ENCODE measurements at places on chromosomes 6 and 20.
A peak's percentile ranks its signal among the peaks of the same experiment; 100 is the strongest.

GRCh38 chr6:155694419-155694790, 238.8 kb upstream of the NOX3 start:
- DNase-seq = no peak

DNA sequence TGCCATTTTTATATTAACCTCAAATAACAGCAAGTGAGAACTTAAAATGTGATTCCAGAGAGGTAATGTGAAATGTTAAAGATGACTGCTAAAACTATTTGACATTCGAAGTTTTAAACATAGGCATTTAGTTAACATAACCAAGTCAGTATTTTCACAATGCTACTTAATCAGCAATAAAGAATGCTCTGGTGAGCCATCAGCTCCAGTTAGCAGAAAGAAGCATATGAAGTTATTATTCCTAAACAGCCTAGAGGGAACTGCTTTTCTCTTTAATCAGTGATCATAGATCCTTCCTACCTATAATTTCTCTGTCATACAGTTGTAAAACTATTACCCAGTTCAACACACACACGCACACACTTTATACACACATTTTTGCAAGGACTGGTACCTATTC, 60.1 kb downstream of the MMS22L start:
- DNase-seq = no peak

GRCh38 chr6:25229671-25230321, 49.4 kb upstream of the CARMIL1 start:
- DNase-seq = no peak

GRCh38 chr20:3740615-3741301, 8.3 kb downstream of the HSPA12B start:
- DNase-seq = no peak

- DNase-seq = no peak
Measured at GRCh38 chr6:130111031-130111430, 92.7 kb downstream of the L3MBTL3 start.

- no peak for DNase-seq
Measured at GRCh38 chr6:11848852-11849731, 70.5 kb upstream of the ADTRP start.

DNA sequence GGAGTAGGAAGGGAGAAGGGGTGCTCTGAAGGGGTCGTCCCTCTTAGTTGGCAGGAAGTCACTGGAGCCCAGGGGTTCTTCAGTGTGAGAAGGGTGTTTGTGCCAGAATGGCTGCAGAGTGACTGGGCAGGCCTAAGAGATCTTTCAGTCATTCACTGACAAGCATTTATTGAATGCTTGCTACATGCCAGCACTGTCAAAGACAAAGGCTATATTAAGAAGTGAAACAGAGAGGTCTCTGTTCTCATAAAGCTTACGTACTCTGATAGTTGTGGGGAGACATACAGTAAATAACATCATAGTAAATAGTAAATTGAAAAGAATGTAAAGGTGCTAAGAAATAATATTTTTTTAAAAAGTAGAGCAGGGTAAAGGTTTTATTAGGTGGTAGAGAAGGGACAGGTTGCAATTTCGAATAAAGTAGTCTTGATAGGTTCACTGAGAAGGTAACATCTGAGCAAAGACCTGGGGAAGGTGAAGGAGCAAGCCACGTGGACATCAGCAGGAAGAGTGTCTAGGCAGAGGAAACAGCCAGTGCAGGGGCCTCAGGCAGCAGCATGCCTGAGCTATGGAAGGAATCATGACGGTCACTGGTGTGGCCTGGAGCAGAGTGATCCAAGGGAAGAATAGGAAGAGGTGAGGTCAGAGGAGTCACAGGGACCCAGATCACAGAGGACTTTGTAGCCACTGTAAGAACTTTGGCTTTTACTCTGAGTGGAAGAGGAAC, 36.3 kb upstream of the RNF8 start:
- no peak for DNase-seq

- no peak for DNase-seq
Measured at GRCh38 chr20:17645546-17646208, 36.4 kb downstream of the RRBP1 start.

GRCh38 chr6:20708367-20709124, 174.3 kb downstream of the CDKAL1 start:
- peak; percentile 12 for DNase-seq

DNA sequence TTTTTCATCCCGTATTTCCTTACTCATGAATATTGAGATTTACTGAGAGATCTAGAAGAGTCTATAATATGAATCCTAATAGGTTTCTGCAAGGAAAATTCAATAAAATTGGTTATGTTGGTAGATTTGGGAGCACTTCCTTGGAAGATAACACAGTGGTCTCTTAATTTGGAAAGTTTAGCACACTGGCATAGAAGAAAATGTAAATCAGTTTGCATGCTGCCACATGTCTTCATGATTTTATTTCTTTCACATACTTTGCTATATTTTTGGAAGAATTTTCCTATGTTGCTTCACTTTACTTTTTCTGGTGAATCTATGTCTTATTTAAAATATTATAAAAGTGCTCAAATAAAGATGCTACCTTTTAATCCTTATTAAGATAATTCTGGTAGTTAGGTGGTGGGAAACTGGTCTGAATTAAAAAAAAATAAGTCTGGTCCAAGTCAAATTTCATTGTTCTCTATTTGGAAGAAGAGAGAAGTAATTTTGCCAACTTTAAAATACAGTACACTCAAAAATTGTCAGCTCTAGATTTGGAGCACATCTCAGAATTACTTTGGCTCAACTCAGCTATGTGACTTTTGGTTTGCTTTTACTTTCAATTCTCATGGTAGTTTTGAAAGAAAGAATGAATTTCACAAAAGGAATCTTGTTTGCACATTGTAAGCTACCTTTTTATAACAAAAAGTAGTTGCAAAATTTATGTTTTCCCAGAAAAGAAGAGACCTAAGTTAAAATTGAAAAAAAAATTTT, 197.3 kb downstream of the CENPW start:
- DNase-seq = no peak

GRCh38 chr20:63320616-63321147, 27.7 kb downstream of the COL20A1 start:
- DNase-seq = no peak

DNA sequence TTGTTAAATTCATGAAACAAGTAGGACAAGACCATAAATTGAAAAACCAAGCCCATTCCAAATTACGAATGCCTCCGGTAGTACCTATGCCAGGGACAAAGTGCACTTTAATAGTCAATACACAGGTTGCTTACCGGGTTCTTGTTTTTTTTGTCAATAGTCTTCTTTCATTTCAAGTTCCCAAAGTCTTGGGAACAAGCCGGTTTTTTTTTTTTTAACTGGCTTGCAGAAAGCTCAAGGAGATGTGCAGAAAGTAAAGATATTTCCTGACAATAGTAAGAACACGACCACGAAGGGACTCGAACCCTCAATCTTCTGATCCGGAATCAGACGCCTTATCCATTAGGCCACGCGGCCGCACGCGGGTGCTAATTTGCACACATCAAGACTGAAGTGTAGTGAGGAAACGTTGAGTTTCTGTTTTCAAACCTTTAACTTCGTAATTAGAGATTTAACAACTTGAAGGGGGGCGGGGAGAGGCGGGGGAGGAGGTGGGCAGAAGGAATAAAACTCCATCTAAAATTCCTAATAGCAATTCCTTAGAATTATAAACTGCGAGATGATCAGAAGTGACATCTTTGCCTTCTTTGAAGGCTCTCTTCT, 181.0 kb downstream of the TRIM27 start:
- peak; percentile 40 for DNase-seq

DNA sequence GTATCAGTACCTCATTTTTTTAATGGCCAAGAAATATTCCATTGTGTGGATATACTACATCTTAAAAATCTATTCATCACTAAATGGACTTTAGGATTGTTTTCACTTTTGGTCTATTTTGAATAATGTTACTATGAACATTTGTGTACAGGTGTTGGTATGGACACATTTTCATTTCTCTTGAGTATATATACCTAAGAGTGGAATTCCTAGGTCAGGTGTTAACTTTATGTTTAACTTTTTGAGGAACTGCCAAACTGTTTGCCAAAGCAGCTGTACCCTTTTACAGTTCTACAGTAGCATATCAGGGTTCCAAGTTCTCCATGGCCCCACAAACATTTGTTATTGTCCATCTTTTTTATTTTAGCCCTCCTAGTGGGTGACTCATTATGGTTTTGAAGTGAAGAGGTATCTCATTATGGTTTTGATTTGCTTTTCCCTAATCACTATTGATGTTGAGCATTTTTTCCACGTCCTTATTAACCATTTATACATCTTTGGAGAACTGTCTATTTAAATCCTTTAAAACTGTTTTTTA, 28.2 kb downstream of the DSTN start:
- DNase-seq = no peak

GRCh38 chr6:4586469-4586859, 189.7 kb upstream of the CDYL start:
- DNase-seq = no peak

DNA sequence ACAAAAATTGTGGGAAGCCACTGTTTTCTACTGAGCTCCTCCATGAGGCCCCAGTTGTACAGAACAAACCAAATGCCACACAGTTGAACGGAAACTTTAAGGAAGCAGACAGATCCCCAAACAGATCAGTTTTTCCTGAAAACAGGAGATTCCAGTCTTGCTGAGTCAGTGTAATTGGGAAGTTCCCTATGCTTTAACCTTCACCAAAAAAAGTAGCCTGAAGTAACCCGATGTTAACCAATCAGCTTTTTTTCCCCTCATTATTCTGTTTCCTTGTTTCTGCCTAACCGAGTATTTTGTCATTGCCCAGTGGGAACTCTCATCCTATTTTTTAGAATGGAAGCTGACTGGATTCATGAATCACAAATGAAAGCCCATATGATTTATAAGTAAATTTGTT, 36.7 kb downstream of the MARCKS start:
- DNase-seq = no peak

- DNase-seq = no peak
Measured at GRCh38 chr20:12835999-12836398, 172.8 kb upstream of the SPTLC3 start.

DNA sequence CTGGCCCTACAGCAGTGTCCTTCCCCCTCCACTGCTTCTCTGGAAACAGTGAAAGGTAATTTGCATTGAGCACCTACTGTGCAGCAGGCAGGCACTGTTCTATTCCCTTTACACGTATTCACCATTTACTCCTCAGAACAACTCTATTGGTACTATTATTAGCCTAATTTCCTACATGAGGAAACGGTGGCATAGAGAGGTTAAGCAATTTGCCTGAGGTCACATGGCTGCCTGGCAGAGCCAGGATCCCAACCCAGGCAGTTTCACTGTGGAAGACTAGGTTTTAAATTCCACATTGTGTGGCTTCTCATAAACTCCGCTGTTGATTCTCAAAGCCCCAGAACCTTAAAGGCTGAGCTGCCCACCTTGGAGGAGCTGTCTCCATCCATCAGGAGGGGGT, 72.7 kb downstream of the CLIC5 start:
- DNase-seq = no peak

DNA sequence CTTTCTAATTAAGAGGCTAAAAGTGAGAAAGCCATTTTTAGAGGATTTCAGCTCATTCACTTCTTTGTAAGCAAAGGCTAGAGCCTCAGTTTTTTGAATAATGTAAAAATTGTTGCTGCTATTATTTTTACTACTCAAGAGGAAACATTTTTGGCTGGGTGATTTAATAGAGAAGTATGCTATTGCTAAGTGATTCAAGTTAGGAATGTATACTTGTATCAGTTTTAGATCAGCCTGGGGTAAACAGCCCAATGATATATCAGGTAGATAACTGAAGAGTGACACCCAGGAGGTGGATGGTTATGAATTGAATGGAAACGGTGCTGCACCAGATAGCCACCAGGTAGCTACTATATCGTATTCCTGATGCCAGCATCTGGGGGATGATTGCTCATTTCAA, 9.2 kb downstream of the QKI start:
- DNase-seq = no peak

GRCh38 chr6:139757784-139758183, 383.3 kb upstream of the CITED2 start:
- DNase-seq = no peak

GRCh38 chr20:20780127-20780824, 67.8 kb upstream of the RALGAPA2 start:
- no peak for DNase-seq

DNA sequence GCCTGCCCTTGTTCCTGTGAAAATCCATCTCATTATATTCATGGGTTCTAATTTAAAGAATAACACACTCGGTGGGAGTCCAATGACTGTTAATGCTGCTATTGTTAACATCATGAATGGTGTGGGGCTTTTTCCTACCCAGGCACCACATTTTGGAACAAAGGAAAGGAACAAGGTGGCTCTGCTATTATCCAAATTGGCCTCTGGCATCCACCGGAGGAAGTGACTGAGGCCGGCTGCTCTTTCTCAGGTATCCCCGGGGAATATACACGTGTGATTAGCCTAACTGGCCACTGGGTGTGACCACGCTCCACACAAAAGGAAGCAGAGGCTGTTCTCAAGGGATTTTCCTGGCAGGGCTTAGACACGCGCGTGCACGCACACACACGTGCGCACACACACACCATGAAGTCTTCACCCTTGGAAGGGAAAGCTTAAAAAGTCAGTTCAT, 601.2 kb upstream of the ARID1B start:
- DNase-seq = no peak

GRCh38 chr6:36033935-36034334, 6.3 kb downstream of the MAPK14 start:
- DNase-seq = peak; percentile 34

DNA sequence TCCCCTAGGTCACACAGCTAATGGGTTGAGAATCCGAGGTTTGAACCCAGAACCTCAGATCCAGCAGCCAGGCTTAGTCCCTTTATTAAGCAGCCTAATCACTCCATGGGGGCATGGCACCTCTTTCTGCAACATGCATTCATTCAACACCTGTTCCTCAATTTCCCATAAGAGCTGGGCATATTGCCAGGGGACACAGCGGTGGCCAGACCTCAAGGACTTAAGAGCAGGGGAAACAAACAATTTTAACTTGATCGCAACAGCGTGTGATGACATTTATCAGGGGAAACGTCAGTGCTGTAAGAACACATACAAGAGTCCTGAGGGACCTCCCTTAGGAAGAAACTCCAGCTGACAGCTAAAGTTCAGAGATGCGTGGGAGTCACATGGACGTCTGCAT, 267.4 kb upstream of the CDH4 start:
- no peak for DNase-seq

- no peak for DNase-seq
Measured at GRCh38 chr6:4910037-4910760, 93.6 kb downstream of the RPP40 start.

GRCh38 chr6:89323511-89323971, 8.4 kb upstream of the GABRR2 start:
- no peak for DNase-seq

- no peak for DNase-seq
Measured at GRCh38 chr6:16229700-16230099, 8.7 kb upstream of the GMPR start.

- DNase-seq = no peak
Measured at GRCh38 chr20:51423290-51423667, 119.2 kb downstream of the NFATC2 start.

DNA sequence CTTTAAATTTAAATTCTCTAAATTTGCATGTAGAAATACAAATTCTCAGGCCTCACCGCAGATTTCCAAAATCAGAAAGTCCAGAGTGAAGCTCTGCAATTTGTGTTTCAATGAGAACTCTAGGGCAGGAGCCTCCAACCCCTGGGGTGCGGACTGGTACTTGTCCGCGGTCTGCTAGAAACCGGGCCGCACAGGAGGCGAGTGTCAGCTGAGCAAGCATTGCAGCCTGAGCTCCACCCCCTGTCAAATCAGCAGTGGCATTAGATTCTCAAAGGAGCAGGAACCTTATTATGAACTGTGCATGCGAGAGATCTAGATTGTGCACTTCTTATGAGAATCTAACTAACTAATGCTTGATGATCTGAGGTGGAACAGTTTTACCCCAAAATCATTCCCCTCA, 203.0 kb upstream of the PCSK2 start:
- DNase-seq = no peak

- no peak for DNase-seq
Measured at GRCh38 chr20:33992145-33992922, 1.4 kb upstream of the RALY start.
